DMS153 (cell line): ENCODE measurements at places on chromosomes 4 and X.

DNA sequence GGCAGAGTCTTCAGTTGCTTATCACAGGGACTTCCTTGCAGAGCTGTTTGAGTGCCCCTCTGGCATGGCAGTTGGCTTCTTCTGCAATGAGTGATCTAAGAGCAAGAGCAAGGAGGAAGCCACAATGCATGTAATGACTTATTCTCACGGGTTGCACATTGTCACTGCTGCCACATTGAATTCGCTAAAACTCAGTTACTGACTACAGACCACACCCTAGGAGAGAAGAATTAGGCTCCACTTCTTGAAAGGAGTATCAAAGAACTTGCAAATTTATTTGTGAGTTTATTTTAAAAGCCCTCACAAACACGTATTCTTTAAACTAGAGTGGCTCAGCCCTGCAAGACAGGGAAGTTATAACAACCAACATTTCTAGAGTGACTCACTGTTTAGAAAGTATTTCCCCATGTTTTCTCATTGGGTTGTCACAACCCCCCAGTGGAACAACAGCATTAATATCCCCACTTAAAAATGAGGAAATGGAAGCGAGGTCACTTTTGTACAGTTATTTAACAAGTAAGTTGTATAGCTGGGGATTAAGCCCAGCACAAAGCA lies 32.4 kb upstream of the RBPJ start:
- DNase-seq = no peak

DNA sequence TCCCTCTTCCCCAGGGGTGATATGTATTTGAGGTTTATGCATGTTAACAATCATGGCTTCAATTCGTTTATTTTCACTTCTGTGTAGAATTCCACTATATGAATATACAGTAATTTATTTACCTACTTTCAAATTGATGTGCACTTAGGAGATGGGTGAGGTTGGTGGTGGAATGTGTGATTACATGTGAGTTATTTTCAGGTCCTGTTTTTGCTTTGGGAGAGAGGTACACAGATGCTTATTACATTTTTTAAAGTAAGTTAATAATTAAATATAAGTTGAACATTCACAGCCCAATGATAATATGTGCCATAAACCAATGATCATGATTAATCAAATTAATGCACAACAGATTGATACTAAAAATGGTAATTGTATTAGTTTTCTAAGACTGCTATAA lies 79.5 kb downstream of the SPRY1 start:
- DNase-seq = no peak

GRCh38 chr4:75251547-75251946 lies 262.7 kb downstream of the RCHY1 start:
- no peak for DNase-seq

DNA sequence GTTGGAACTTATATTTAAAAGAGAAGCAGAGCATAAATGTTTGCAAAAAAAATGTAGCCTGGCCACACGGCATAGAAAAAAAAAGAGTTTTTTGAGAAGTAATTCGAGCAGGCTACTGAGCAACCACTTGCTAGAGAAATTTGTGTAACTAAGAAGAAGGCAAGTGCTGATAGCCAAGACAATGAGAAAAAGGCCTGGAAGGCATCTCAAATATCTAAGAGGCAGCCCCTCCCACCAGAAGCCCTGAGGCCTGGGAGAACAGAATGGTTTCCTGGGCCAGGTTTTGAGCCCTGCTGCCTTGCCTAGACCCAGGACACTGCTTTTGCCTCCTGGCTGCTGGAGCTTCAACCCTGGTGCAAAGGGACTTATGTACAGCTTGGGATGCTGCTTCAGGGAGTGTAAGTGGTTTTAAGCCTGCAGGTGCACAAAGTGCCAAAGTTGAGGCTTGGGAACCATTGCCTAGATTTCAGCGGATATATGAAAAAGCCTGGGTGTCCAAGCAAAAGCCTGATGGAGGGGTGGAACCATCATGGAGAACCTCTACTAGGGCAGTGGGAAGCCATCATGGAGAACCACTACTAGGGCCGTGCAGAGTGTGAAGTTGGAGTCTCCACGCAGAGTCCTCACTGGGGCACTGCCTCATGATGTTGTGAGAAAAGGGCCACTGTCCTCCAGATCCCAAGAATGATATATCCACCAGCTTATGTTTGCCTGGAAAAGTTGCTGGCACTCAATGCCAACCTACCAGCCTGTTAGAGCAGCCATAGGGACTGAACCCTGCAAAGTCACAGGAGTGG lies 9.7 kb downstream of the TECRL start:
- DNase-seq = no peak

DNA sequence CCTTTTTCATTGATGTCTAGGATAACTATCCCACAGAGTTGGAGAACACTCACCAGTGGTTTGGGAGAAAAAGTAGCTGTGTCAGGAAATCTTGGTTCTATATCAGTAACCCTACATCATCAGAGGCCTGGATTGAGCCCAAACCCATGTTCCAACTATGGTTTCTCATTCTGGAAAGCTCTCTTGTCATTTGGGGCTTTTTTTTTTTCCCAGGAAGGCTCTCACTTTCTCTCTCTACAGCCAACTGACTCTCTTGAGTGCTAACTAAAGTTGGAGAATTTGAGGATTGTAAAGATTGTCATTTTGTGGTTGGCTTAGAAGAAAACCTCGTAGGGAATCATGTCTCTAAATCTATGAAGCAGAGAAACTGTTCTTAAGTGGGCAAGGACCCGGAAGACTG lies 228.2 kb upstream of the DIPK2B start:
- DNase-seq = no peak

DNA sequence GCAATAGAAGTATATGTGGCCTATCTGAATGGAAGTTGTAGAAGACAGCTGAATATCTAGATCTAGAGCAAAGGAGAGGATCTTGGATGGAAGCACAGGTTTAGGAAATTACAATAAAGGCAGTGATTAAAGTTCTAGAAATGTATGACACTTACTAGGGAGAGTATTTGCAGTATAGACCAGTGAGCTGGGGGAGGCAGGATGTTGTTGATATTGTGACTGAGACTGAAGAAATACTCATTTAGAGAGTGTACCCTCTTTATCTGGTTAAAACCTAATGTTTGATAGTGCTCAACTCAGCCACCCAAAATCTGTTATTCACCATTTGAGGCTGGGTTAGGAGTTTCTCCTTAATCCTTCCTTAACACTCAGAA lies 439.5 kb downstream of the GRXCR1 start:
- no peak for DNase-seq

DNA sequence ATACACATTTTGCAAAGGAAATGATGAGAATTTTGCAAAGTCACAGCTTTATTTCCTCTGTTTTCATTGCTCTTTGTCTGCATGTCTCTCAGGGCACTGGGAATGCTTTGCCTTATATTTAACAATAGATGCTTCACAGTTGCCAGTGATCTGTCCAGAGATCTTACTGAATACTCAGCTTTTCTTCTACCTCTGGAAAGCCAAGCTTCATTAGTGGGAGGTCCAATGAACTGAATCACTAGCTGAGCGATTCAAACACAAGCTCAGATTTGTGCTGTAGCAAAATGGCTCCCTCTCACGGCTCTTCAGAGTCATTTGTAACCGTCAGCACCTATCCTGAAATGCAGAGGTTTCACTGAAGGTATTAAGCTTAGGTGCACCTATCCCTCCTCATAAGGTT lies 138.9 kb downstream of the DCLK2 start:
- DNase-seq = peak; percentile 59

DNA sequence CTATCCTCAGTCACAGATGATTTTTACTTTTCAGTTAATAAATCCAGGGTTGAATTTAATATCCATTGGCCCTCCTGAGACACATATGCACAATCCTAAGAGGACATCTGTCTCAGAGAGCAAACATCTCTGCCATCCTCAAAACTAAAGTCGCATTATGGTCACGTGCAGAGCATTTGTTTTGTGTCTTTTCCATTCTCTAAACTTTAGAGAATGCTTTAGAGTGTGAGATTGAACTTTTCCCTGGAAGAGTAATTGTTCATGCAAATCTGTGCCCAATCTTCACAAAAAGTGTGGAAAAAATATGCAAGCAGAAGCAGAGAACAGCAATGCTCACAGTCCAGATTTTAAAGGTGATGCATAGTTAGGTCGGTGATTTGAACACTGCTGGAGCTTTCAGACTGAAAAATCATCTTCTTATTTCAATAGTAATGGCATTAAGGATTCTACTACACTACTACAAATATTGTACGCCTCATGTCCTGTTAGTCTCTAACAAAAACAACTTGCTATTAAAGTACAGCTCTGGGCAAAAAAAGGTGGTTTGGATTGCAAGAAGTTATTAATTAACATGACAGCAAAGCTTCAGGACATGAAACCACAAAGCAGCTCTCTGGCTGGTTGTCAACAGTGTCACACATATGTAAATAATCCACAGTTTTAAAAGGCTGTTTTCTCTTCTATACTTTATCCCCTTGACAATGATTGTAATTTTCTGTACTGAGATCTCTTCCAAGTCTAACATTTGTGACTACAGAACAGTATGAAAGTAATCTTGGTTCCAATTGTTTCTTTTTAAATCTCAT lies 19.9 kb downstream of the DCHS2 start:
- no peak for DNase-seq

- DNase-seq = no peak
Observed at GRCh38 chrX:118530219-118530911, 34.8 kb downstream of the DOCK11 start.

DNA sequence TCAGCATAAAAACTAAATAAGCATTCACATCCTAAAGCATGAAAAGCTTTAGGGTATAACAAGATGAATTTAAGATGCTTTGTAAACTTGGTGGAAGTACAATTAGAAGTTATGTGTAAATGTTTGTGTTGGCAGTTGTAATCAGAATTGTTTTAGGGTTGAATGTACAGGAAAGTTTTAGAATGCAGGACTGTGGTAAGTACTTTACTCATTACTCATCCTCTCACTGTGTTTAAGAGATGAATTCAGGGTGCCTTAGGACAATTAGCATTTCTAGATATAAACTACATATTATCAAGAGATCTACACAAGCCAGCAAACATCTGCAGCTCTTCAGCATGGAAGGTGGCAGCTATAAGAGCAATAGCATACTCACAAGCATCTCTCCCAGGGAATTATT lies 77.5 kb upstream of the ELOVL6 start:
- no peak for DNase-seq

- no peak for DNase-seq
Observed at GRCh38 chr4:57193209-57193810, 83.1 kb upstream of the IGFBP7 start.

- peak; percentile 60 for DNase-seq
Observed at GRCh38 chrX:123833387-123833786, 26.5 kb upstream of the XIAP start.

DNA sequence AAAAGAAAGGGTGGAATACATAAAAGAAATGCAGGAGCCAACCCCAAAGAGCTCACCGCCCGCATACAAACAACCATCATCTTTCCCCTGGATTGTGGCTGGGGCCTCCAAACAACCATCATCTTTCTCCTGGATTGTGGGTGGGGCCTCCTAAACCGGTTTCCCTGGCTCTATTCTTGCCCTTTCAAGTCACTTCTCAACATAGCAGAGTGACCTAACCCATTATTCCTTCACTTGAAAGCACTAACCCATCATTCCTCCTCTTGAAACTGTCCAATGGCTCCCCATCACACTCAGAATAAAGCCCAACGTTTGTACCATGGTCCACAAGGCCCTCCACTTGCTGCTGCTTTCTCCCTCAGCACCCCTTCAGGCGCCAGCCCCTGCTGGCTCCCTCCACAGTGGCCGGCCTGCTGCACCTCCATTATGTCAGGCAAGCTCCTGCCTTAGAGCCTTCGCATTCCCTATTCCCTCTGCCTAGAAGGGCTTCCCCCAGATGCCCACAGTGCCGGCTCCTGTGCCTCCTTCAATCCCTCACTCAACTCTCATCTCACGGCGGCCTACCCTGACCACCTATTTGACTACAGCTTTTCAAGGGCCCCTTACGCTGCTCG lies 24.1 kb downstream of the SMIM43 start:
- no peak for DNase-seq

GRCh38 chrX:51743179-51743957 lies at the start of gene GSPT2:
Gene GSPT2 (plus strand): TSS chrX:51743442. CDS start chrX:51743627, 185 bp downstream.
- DNase-seq = peak; percentile 49

GRCh38 chrX:143935601-143936000 lies 51.7 kb downstream of the UBE2NL start:
- no peak for DNase-seq

DNA sequence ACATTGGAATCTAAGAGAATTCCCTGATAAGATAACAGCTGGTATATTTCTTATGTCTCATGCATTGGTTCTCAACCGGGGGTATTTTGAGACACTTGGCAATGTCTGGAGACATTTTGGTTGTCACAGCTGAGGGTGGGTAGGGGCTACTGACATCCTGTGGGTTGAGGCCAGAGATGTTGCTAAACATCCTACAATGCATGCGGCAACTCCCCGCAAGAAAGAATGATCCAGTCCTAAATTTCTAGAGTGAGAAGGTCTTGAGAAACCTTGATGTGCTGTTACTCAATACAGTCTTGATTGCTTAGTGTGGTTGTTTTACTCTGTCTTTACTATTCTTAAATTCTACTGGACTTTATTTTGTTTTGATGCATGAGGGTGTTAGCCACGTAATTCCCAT lies 287.2 kb downstream of the FRMPD4 start:
- DNase-seq = no peak

DNA sequence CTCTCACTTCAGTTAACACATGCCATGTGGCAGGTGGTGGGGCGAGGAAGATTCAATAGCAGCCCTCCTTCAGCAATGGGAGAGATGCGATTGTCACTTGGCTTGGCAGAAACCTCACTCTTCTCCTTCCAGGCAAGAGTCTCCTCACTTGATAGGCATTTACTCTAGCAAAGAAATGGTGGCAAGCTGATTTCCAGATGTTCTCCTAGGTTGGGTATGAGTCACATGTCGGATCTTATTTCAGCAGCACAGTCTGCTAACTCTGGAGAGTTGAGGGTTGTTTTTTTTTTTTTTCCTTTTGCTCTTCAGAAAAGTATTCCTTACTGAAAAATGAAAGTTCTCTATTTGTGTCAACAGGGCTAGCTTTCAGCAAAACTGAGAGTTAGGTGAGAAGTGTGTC lies 119.5 kb upstream of the CHRDL1 start:
- DNase-seq = no peak

GRCh38 chrX:26411045-26411444 lies 195.1 kb downstream of the MAGEB5 start:
- DNase-seq = no peak

DNA sequence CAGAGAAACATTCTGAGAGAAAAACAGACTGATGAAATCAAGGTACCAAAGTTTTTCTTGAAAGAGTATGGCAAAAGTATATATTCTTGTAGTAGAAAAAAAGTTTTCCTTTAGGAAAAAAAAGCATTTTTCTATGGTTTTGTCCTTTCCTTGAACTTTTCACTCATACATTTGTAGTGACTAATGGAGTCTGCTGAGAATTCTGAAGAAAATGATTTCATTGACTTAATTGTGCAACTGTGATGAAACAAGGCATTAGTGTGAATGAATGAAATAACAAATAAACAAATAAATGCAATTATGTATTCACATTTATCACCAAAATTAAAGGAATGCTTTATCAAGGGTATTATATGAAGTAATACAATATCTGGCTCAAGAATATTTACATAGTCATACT lies 5.7 kb downstream of the CSN1S1 start:
- no peak for DNase-seq

DNA sequence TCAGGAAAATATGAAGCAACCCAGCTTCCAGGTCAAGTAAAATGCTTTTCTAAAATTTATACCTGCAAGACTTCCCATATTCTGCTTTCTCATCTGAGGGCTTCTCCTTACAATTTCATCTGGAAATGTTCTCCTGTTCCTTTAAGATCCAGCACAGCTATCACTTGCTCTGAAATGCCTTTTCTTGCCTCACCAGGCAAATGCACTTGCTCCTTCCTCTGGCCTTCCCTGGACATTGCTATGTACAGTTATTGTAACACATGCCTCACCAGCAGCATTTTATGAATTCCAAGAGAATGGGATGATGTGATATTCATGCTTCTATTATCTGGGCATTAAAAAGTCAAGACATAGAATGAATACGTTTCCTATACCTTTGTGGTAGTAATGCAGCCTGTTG lies 842.1 kb upstream of the INTU start:
- no peak for DNase-seq
